Endodermal cell (in vitro differentiated cells): ENCODE measurements at places on chromosomes 5 and 9. TPM values are rescaled to one million over a fixed set of nuclear protein-coding genes. Genes with fewer than 3 reads are reported as not detected.

DNA sequence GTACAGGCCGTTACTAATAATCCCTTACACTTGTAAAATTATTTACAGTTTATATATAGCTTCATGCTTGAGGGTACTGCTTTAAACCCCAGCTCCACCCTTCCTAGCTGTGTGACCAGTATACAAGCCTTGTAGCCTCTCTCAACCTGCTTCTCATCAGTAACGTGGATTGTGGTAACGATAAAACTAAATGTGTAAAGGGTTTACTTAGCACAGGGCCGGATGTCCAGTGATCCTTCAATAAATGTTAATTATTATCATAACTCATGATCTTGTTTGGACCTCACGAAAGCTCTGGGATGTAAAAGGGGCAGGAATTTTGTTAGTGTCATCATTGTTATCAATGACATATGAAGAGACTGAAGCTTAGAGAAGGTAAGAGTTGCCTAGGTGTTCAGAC lies 7.5 kb upstream of the ARSI start:
- H3K4me3 ChIP-seq = no peak overlapping the region
- no peak for DNase-seq
- H3K27ac ChIP-seq = no peak overlapping the region
- no peaks in the 10 kb centered on the region for H3K36me3 ChIP-seq
- no peaks in the 10 kb centered on the region for H3K4me1 ChIP-seq
- H3K27me3 ChIP-seq = peaks cover 3% of the 10 kb centered on the region

- no peaks in the 10 kb centered on the region for H3K27me3 ChIP-seq
- H3K4me3 ChIP-seq = no peak overlapping the region
- H3K27ac ChIP-seq = no peak overlapping the region
- no peaks in the 10 kb centered on the region for H3K36me3 ChIP-seq
These were observed 60.0 kb downstream of the SGCD start for GRCh38 chr5:156386976-156387375.

- no peaks in the 10 kb centered on the region for H3K4me1 ChIP-seq
- no peak overlapping the region for H3K27ac ChIP-seq
- DNase-seq = no peak
- no peaks in the 10 kb centered on the region for H3K36me3 ChIP-seq
These were observed 304.6 kb downstream of the PDE4D start for GRCh38 chr5:59588922-59589321.

DDX4 gene
- total RNA-seq = not detected in 2 replicates

DNA sequence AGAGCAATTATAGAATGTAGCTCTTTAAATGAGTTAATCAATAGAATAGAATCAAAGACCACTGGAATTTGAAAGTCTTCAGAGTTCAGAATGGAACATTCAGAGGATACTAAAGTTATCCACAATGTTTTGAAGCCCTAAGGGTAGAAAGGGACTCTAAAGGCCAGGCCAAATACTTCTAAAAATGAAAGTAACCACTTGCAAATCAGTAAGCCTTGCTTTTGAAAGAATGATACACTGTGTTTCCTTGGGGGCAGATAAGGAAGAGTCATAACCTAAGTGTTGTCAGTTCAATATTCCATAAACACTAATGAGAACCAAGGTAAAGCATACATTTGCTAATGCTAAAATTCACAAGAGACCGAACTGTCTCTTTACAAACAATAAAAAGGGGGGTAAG lies 813.5 kb downstream of the PTPRD start:
- H3K27ac ChIP-seq = no peak overlapping the region
- no peaks in the 10 kb centered on the region for H3K36me3 ChIP-seq
- H3K27me3 ChIP-seq = no peaks in the 10 kb centered on the region
- no peak overlapping the region for H3K4me3 ChIP-seq
- DNase-seq = no peak

DNA sequence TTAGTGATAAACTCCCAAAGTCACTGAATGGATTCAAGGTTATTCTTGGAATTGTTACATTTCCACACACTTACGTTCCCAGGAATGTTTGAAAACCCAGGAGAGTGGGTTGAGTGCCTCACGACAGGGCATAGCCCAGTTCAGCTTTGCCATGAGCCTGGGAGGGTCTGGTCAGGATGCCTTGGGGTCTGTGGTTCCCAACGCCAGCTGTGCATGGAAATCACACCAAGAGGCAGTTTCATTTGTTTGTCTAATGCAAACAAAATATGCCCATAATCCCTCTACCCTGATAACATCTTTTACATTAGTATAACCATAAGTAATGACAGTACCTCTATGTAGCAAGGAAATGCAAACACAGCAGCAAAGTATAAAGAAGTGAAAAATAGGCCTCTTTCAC lies 25.3 kb upstream of the MSX2 start:
- peaks cover 18% of the 10 kb centered on the region for H3K27me3 ChIP-seq
- H3K4me3 ChIP-seq = no peak overlapping the region
- no peaks in the 10 kb centered on the region for H3K36me3 ChIP-seq

BRINP1 gene
- total RNA-seq = 8.7 and 9.6 TPM in 2 replicates

IFNA21 gene
- not detected in 2 replicates for total RNA-seq

DNA sequence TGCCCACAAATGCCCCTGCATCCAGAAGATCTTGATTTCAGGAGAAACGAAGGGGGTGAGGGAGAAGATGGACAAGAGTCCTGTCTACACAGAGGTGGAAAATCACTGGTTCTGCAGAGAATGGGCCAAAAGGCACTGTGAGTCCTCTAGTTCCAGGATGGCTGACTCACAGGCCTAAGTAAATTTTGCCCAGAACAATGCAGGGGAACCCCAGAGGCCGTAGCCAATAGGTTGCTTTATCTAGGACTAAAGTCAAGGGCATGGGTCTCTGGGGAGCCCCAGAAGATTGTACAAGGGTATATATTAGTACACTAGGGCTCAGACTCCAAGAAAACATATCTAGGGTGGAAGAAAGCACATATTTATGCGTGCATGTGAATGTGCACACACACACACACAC lies 98.0 kb downstream of the SLIT3 start:
- no peaks in the 10 kb centered on the region for H3K27me3 ChIP-seq
- peak; percentile 19 for DNase-seq
- H3K4me1 ChIP-seq = peaks cover 5% of the 10 kb centered on the region
- no peak overlapping the region for H3K4me3 ChIP-seq

ENTPD2 gene
- total RNA-seq = 2.4 and 4.0 TPM in 2 replicates

GRCh38 chr5:9233035-9233434 lies 312.8 kb downstream of the SEMA5A start:
- DNase-seq = no peak
- H3K4me1 ChIP-seq = no peaks in the 10 kb centered on the region
- no peak overlapping the region for H3K27ac ChIP-seq
- peaks cover 81% of the 10 kb centered on the region for H3K36me3 ChIP-seq
- no peaks in the 10 kb centered on the region for H3K27me3 ChIP-seq
- H3K4me3 ChIP-seq = no peak overlapping the region

DNA sequence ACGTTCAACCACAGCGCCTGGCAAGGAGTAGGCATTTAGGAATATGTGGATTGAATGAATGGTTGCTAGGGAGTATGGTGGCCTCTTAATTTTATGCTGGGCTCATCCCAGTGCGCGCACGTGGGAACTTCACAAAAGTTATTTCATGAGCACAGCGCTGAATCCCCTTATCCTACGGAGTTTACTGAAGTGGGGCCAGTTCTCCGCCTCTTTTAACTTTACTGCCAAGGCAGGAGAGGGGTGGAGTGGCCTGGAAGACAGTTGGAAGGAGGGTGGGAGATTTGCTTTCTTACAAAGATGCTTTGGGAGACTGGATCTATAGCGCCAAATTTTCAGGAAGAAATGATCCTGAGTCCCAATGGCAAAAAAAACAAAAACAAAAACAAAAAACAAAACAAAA lies 326.5 kb downstream of the SH3GL2 start:
- DNase-seq = no peak
- H3K27me3 ChIP-seq = peaks cover 83% of the 10 kb centered on the region
- H3K4me1 ChIP-seq = no peaks in the 10 kb centered on the region
- H3K36me3 ChIP-seq = no peaks in the 10 kb centered on the region

AMACR gene
- 15.0 to 16.8 TPM (median 16.6 TPM) in 3 replicates for total RNA-seq

CERCAM gene
- 26.5 to 26.8 TPM (median 26.7 TPM) in 3 replicates for total RNA-seq

DNA sequence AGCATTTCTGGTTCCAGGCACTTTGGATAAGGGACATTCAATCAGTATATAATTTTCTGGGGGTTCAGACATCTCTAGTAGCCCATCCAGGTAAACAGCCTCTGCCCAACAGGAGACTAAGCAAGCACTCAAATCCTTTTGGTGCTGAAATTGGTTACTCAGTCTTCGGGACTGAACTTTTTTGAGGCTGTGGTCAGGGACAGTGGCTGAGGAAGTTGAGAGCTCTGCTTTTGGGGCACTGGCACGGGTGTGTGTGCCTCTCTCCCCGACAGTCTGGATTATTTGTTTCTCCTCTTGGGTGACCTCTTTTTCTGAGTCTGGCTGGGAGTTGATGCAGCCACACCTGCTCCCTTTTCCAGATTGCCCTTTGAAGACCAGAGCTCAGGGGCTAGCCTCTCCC lies 47.6 kb downstream of the ACER2 start:
- H3K27me3 ChIP-seq = no peaks in the 10 kb centered on the region
- H3K4me3 ChIP-seq = no peak overlapping the region
- no peak overlapping the region for H3K27ac ChIP-seq
- no peaks in the 10 kb centered on the region for H3K36me3 ChIP-seq

GCNT1 gene
- 75.1 to 202 TPM (median 76.1 TPM) in 3 replicates for total RNA-seq

SLC9A3 gene
- 0.99 to 1.4 TPM (median 1.3 TPM) in 3 replicates for total RNA-seq

SLC6A18 gene
- not detected in 3 replicates for total RNA-seq

DNA sequence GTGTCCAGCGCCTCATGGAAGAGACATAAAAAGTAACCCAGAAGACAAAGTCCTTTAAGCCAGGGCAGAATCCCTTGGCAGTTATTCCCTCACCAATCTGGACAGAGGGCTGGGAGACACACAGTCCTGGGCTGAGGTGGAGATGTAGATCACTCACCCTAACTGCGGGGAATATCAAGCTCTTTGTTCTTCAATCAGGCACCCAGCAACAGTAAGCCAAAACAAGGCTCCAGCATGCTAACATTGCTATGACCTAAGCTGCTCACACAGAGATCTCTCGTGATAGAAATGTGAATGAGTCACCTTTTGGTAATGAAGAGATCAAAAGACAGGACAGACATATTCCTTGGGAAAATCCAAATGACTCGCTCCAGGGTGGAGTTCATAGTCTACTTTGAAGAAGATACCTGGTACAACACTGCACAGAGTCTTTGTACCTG lies 101.3 kb downstream of the FBN2 start:
- H3K36me3 ChIP-seq = peaks cover 3% of the 10 kb centered on the region
- H3K27ac ChIP-seq = no peak overlapping the region
- H3K27me3 ChIP-seq = no peaks in the 10 kb centered on the region
- H3K4me3 ChIP-seq = no peak overlapping the region
- H3K4me1 ChIP-seq = no peaks in the 10 kb centered on the region

TAF11L10 gene
- total RNA-seq = not detected in 2 replicates

- H3K4me1 ChIP-seq = no peaks in the 10 kb centered on the region
- no peaks in the 10 kb centered on the region for H3K27me3 ChIP-seq
- DNase-seq = no peak
- no peak overlapping the region for H3K4me3 ChIP-seq
- no peaks in the 10 kb centered on the region for H3K36me3 ChIP-seq
These were observed 1229.3 kb downstream of the CDH12 start for GRCh38 chr5:21623831-21624230.

CHSY3 gene
- total RNA-seq = 0.73 to 2.4 TPM (median 2.0 TPM) in 3 replicates

DNA sequence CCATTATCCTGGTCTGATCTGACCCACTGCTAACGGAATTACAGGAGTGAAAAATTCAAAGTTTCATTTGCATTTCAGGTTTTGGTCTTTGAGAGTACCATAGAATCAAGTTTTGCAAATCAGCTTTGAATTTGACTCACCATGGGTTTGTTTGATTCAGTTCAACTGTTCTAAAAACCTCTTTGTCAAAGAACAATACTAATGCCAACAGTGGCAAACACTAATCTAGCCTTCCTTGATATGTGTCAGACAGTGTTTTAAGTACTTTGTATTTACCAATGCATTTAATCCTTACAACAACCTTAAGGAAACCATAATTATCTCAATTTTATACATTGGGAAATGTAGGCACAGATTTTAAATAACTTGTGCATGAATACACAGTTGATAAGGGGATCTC lies 10.1 kb upstream of the FSD1L start:
- no peaks in the 10 kb centered on the region for H3K36me3 ChIP-seq
- peak overlapping the region; percentile 10 for H3K4me3 ChIP-seq
- no peaks in the 10 kb centered on the region for H3K27me3 ChIP-seq
- peaks cover 3% of the 10 kb centered on the region for H3K4me1 ChIP-seq
- no peak overlapping the region for H3K27ac ChIP-seq

DNA sequence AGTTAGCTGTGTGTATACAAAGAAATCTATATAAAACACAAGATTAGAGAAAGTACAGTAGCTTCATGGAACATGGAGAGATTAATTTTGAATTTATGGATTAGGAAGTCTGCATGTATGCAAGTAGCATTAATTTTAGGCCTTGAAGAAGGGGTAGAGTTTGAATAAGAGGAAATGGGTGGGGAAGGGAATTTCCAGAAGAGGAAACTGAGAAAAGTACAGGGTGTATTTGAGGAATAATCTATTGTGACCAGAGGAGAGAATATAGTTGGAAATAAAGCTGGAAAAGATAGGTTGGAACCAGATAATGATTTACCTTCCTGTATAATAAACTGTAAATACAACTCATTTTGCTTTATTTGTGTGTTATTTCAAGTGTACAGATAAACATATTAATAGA lies 53.6 kb downstream of the CWC27 start:
- H3K36me3 ChIP-seq = peaks cover 36% of the 10 kb centered on the region
- H3K4me3 ChIP-seq = no peak overlapping the region
- no peaks in the 10 kb centered on the region for H3K4me1 ChIP-seq
- no peak overlapping the region for H3K27ac ChIP-seq
- no peak for DNase-seq

DNA sequence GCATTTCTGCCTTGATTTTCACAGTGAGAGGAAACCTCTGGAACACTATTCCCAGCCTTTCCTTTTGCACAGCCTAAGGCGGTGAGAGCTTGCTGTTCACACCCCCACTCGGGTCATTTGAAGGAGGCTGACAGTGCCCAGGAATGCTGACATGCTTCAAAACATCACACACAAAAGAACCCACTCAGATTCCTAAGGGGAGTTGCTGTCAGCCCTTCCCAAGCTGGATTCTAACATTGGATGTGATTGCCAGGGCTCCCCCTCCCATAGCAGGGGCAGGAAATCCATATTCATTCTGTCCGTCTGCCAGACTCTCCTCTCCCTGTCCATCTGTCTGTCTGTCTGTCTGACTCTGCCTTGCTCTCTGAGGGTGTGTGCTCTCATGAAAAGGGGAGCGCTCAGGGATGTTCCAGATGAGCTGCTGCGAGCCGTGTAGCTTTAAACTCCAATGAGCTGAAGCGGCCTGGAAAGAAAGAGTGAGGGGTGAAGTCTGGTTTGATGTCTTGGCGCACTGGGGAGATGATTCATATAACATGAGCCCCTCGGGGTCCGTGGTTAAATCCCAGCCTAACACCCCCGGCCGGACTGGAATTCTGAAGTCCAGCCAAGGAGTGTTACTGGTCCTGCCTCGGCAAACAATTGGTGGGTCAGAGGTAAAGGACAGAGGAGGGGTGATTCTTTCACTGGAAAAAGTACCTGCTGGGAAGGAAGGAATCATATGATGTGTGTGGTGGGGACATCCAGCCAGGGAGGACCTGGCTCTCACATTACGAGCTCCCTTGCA lies 517.0 kb downstream of the CCDC171 start:
- no peaks in the 10 kb centered on the region for H3K36me3 ChIP-seq
- peak overlapping the region; percentile 57 for H3K27ac ChIP-seq
- no peak overlapping the region for H3K4me3 ChIP-seq
- no peak for DNase-seq
